ENCODE measurements at places on chromosomes 3 and 15.

DNA sequence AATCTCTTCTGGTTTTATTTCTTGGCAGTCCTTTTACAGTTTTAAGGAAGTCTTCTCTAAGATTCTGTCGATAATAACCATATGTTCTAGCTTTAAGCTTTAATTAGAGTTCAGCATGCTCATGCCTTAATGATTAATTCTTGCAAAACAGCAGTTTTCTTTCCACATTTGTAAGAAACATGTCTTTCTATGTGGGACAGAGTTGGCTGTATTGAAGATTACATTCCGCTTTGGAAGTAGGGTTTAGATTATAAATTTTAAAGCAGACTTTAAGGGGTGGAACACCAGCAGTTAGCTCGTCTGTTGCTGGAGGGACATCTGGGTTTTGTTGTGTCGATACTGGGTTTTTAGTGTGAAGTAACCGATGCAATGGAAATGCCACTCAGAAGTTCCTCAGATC is 35.3 kb downstream of the SQOR start:
- DNase-seq = no peak

- no peak for DNase-seq
Observed at GRCh38 chr3:146972726-146973125, 367.6 kb upstream of the PLSCR5 start.

- no peak for DNase-seq
Observed at GRCh38 chr3:58206406-58207011, 4.3 kb downstream of the DNASE1L3 start.

- peak; percentile 78 for DNase-seq
Observed at GRCh38 chr15:88624156-88624970, 3.2 kb downstream of the AEN start.

DNA sequence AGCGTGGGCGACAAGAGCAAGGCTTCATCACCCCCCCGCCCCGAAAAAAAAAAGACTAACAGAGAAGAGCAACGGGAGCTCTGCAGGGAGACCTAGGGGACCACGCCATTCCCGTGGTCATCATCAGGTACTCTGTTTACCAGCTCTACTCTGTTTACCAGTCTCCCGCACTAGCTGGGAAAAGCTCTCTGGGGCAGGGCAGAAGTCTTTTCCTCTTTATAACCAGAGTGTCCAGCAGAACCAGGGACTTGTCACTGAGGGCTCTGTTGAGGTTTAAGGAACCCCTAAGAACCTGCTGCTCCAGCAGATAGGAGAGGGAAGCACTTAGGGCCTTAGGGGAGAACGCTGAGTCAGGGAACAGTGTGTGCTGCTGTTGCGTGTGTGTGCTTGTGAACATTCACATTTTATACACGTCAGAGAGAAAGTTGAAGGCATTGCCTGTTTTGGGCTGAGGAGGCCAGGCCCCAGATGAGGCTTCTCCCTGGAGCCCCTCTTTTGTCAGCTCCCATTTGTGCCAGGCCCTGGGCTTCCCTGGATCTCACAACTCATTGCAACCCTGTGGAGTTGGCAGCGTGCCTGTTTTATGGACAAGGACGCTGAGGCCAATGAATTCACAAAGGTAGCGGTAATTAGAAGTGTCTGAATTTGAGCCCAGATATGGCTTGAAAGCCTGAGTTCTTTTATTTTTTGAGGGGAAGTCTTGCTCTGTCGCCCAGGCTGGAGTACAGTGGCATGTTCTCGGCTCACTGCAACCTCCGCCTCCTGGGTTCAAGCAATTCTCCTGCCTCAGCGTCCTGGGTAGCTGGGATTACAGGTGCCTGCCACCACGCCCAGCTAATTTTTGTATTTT is 24.2 kb upstream of the ERICH6 start:
- no peak for DNase-seq

DNA sequence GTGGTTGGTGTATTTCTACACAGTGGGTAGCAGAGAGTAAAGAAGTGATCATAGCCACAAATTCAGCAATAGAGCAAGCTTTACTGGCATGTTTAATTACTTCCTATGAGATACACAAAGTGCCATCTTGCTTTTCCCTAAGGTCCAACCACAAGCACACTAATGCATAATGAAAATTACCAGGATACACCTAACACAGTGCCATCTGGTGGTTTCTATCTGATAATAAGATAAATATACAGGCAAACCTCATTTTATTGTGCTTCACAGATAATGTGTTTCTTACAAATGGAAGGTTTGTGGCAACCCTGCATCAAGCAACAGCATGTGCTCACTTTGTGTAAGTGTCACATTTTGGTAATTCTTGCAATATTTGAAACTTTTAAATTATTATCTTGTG is 223.0 kb downstream of the NSUN3 start:
- no peak for DNase-seq

DNA sequence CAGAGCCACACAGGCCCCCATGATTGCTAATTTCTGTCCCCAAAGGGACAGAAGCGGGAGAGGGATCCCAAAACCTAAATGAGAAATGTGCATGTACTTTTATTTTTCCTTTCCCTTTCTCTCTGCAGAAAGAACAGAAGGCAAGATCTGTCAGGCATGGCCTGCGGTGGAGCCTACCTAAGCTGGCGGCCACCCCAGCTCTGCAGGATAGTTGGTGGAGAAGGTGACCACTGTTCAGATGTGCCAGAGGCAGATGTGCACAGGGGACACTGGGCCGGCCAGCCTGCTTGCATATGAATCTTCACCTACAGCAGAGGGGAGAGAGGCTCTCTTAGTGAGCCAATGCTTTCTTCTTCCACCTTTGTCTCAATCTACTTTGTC is 2.1 kb upstream of the AMOTL2 start:
- DNase-seq = no peak

DNA sequence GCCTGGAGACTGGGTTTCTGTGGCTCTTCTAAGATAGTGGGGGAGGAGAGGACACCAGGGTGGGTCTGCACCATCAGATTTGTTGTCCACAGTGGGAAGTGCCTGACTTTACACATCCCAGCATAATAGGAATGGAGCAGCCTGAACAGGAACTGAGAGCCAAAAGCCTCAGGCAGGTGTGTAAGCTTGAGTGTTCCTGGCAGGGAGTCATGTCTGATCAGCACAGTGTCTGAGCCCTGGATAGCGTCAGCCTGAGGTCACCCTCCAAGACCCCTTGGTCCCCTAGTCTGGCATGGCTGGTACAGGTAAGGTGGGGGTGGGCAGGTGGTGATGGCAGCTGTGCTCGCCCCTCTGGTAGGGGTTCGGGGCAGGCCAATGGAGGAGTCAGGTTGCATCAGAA is 20.2 kb downstream of the INSYN1 start:
- DNase-seq = no peak

DNA sequence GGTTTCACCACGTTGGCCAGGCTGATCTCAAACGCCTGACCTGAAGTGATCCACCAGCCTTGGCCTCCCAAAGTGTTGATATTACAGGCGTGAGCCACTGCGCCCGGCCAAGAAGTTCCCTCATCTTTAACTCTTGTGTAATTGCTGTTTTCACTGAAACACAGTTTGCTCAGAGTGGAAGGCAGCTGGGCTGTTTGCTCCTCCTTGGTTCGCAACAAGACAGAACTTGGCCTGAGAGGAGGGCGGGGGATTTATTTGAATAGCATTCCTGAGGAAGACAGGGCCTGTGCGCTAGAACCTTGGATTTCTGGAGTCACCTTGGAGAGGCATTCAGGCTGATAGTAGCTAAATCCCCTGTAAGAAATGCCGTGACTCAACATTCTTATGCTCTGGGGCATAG is 226.7 kb upstream of the MCTP2 start:
- DNase-seq = no peak

- no peak for DNase-seq
Observed at GRCh38 chr3:138469874-138470273, 35.5 kb downstream of the ESYT3 start.

DNA sequence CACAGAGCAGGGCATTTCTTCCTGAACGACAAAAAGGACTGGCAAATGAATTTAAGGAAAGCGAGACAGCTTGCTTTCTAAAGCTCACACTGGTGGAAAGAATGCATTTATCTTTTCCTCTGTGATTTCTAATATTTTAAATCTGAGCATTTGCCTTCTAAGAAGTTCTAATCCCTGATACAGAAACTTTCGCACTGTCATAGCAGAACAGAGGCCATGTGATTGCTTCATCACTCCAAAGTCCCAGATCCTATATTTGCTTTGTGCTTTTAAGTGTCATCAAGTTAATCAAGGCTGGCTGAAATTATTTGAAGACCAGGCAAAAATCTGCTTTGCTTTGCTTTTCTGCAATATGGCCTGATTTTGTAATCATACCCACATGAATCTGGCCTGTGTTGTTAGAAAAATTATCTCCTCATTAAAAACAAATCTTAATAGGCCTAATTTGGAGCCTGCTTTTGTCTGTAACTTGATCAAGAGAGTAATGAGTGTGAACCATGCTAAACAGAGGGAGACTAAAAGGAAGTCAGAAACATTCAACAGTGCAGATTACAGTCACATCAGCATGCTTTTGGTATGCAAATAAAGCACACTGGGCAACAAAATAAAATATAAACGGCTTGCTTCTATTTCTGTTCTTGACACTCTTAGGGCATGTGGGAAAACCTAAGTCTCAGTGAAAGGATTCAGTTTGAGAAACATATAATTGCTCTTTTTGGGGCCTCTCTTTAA is 178.2 kb upstream of the ADAMTS9 start:
- no peak for DNase-seq

DNA sequence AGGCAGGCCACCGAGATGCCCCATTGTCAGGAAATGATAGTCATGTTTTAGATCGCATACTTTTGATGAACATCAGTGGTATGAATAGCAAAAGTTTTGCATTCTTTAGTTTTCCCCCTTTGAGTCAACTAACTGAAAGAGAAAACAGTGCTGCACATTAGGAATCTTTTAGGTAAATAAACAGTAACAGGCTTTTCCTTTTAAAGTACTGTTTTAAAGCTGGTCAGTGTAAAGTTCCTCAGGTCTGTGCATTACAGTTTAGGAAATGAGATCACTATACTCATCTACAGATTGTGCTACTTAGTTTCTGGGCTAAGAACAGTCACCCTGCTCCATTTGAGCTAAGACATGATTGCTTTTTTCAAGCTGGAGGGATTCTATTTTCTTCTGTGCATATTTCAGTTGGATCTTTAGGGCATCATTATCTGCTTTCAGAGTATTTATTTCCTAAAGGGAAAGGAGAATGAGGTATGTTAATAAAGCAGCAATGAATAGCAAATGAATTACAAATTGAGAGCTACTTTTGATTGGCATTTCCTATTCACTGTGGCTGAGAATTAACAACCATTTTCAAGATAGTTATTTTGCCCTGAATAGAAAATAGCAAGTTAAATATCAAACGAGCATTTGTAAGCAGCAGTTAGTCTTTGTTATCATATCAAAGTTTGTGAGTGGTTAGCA is 36.5 kb downstream of the FAM98B start:
- no peak for DNase-seq

GRCh38 chr3:121228971-121229370 is 316.8 kb downstream of the POLQ start:
- no peak for DNase-seq

DNA sequence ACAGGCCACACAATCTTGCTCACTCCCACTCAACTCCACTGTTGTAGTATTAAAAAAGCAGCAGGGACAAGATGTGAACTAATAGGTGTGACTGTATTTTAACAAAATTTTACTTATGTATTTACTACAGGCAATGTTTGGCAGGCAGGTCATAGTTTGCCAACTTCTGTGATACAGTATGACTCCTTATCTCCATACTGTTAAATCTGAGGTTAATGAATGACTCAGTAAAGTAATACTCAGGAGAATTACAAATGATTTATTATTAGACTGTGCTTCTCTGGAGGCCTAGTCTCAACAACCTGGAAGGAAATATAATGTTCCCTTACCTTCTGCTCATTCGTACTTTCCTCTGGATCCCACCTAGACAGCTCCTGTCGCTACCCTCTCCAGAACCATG is 258.6 kb upstream of the KCNMB2 start:
- DNase-seq = no peak

GRCh38 chr3:188233320-188233719 is 79.4 kb downstream of the LPP start:
- no peak for DNase-seq

- no peak for DNase-seq
Observed at GRCh38 chr3:45544024-45544716, 50.4 kb upstream of the LIMD1 start.

- DNase-seq = no peak
Observed at GRCh38 chr3:173584093-173584837, 186.7 kb downstream of the NLGN1 start.

DNA sequence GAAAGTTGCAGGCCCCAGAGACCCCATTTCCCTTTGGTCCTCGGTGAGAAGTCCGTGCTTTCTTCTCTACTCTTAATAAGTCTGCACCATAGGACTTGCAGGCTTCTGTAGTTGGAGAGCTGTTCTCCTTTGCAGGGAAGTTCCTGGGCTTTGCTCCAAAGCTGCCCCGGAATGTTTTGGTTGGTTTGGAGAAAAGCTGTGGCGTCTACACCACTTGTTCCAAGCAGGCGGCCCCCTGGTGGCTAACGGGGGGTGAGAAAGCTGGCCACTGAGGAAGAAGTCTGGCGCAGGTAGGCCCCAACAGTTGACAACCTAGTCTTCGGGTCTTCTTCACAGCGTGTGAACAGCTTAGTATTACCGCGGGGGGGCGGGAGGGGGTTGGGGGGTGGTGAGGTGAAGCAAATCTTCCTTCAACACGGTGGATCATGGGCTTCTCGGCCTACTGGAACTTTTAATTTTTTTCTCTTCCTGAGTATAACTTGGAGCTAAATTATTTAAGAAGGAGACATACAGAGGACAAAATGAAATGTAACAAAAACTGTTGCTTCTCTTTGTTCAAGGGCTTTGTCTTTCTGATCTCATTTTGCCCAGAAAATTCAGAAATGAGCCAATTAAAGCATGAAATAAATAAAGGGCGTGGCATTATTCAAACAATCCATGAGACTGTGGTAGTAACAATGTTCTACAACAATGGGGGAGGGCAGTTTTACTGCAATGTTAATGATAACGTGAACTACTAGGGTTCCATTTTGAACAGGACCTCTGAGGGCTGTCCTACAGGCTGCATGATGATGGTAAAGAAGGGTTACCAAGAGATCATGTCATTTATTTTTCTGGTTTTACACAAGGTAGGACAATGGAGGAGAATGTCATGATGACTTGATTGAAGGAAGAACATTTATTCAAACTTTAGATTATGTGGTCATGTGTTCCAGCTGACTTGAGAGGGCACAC is 2.2 kb upstream of the THRB start:
- peak; percentile 8 for DNase-seq

GRCh38 chr15:83193721-83194120 is 13.9 kb downstream of the HDGFL3 start:
- no peak for DNase-seq

DNA sequence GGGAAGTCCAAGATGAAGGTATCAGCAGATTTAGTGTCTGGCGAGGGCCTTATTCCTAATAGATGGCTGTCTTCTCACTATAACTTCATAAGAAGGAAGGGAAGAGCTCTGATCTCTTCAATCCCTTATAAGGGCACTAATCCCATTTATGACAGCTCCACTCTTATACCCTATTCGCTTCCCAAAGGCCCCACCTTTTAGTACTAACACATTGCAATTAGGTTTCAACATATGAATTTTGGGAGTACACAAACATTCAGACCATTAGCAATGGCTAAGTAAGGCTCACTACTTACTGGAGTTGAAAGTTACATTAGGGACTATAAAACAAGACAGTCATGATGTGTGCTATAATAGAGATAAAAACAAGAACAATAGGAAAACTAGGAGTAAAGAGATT is 118.9 kb downstream of the NECTIN3 start:
- DNase-seq = no peak

- no peak for DNase-seq
Observed at GRCh38 chr3:125389282-125389681, 14.2 kb upstream of the ZNF148 start.

- DNase-seq = no peak
Observed at GRCh38 chr3:172379372-172379771, 68.9 kb downstream of the GHSR start.

Data from CD4-positive, alpha-beta T cell treated with Interleukin-1 beta for 1 hour (primary cell).